ENCODE measurements at places on chromosomes 4 and X. TPM values are rescaled to one million over a fixed set of nuclear protein-coding genes. Genes with fewer than 3 reads are reported as not detected.

DNA sequence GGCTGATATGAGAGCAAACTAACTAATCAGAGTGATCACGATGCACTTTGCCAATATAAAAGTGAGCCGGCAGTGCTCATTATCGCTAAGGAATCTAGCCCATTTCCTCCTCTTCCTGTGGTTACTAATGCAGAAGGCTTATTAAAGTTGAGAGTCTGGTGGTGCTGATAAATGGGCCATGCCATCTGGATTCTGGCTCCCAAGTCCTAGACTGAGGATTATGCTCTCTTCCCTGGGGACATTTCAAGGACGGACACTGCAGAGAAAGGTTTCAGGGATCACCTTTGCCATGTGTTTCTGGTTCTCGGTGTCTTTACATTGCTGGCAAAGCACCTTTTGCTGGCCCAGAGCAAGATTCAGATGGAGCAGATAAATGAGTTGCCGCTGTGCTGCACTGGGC lies 85.3 kb downstream of the RTL5 start:
- no peaks in the 10 kb centered on the region for H3K36me3 ChIP-seq
- no peak overlapping the region for H3K27ac ChIP-seq
- DNase-seq: no peak
- no peaks in the 10 kb centered on the region for H3K4me1 ChIP-seq
- no peak overlapping the region for H3K4me3 ChIP-seq

DNA sequence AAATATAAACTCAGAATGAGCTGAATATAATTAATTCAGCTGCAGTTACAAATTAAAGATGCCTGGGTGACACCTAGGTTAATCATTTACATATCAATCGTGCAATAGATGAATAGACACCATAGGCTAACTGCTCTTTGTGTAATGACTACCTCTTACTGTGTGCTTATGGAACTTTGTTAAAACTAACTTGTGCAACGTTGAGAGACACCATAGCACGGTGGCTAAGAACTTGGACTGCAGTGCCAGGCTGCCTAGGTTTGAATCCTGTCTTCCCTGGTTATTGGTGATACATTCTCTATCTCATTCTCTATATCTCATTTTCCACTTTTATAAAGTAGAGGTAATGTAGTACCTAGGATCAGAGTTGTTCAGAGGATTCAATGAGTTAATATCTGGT lies 46.9 kb downstream of the SMAD1 start:
- no peak overlapping the region for H3K4me3 ChIP-seq
- H3K4me1 ChIP-seq: peaks cover 4% of the 10 kb centered on the region
- no peaks in the 10 kb centered on the region for H3K27me3 ChIP-seq
- H3K36me3 ChIP-seq: no peaks in the 10 kb centered on the region

DNA sequence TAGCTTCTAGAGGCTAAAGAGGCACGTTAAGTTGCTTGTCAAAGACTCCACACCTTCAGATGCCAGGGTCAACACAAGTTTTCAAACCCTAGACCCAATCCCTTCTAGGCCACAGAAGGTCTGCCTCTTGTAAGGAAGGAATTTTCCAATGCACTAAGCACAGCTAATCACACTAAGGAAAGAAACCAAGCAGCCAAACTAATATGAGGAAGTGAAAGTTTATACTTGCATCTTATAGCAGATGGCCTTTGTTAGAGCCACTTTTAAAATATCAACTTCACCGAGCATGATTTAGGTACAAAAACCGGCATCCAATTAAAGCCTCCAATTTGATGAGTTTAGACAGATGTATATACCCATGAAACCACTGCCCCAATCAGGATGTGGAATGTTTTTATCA lies 9.9 kb downstream of the FHL1 start:
- DNase-seq: no peak
- no peak overlapping the region for H3K4me3 ChIP-seq
- peaks cover 10% of the 10 kb centered on the region for H3K4me1 ChIP-seq
- H3K27ac ChIP-seq: no peak overlapping the region

GRCh38 chr4:72118017-72118416 lies 86.2 kb downstream of the NPFFR2 start:
- peaks cover 5% of the 10 kb centered on the region for H3K4me1 ChIP-seq
- no peak overlapping the region for H3K4me3 ChIP-seq
- DNase-seq: no peak
- H3K27ac ChIP-seq: no peak overlapping the region
- H3K27me3 ChIP-seq: peaks cover 12% of the 10 kb centered on the region

SLC26A1 gene
- not detected for total RNA-seq

All from activated T-cell treated with anti-CD3 and anti-CD28 coated beads, Interleukin-2, amount 50 U/mL, for 72 hours (primary cell).